ENCODE measurements at places on chromosomes 16 and 17. TPM values are rescaled to one million over a fixed set of nuclear protein-coding genes. Genes with fewer than 3 reads are reported as not detected.

Gene CENPT
- total RNA-seq: 52.3 TPM

Gene CETP
- total RNA-seq: not detected

Gene CYB561
- 18.6 TPM for total RNA-seq

Gene TMED6
- not detected for total RNA-seq

Gene TLCD3B
- 0.43 TPM for total RNA-seq

Gene SCNN1B
- total RNA-seq: not detected

Gene NHERF2
- total RNA-seq: 107 TPM

Gene SLC35G6
- not detected for total RNA-seq

Gene KCNH4
- not detected for total RNA-seq

Gene STH
- not detected for total RNA-seq

Gene PRSS53
- 0.88 TPM for total RNA-seq

Gene ABCA8
- 0.57 TPM for total RNA-seq

All from placental pericyte (primary cell).